ENCODE measurements at places on chromosomes 3 and 15.

DNA sequence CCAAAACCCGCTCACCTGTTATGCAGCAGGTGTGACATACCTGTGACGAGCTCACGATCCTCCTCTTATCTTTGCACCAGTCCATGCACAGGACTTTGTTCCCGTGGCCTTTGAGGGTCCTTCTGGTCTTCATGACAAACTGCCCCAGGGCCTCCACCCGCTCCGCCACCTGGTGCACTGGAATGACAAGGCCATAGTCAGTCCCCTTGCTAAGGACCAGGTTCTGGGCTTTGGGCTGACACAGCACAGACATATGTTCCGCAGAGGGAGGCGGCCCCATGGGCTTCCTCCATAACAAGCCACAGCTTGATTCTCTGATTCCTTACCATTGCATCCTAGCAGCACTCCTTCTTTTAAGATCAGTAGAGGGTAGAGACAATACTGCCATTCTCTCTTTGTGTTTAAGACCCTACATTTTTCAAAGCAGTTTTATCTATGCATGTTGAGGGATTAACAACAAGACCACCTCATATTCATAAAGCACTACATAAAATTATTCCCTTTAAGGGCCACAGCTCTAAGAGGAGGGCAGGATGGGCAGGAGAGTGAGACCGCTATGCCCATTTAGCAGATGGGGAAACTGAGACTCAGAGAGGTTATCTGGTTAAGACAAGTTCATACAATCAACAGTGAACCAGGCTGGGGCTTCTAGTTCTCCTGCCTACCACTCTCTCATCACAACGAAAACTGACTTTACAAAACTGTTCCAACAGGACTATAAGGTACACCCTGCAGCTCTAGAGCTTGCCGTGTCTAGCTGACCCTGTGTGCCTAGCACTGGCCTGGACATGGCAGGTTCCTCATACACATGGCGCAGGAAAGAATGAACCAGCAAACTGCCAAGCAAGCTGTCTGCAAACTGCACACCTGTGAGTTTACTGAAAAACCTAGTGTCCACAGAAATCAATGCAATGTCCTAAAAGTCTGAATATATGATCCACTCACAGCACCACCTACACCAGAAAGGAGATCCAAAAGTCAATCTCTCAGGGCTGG is 37.0 kb downstream of the GNB5 start:
- DNase-seq = no peak

DNA sequence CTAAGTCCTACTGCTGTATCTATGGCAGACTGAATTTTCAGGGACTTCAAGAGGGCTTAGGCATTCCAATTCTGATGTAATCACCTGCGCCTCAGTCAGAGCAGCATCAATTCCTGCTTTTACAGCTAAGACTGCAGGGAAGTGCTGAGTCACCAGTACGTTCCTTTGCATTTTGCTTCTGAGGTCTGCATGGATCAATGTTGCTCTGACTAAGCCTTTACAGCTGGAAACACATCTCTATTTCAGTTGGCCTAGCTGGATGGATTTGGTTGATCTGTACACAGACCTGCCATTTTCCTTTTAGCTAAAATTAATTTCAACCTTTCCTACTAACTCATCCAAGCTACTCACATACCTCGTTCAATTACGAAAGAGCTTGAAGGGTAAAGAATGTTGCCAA is 51.3 kb downstream of the ETV5 start:
- DNase-seq = no peak

DNA sequence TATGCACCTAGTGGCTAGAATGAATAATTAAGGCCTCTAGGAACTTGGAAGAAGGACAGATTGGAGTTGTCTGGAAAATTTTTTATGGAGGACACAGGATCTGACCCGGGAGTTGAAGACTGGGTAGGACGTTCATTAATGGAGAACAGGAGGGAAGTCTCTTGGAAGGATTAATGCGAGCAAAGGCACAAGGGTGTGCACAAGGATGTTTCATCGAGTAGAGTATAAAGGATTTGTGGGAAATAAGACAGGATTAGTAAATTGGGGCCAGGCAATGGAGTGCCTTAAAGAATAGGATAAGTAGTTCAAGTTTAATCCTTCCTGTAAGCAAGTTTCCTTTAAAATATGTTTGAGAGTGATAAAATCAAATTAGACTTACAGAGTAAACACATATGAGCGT is 14.6 kb downstream of the LMOD3 start:
- no peak for DNase-seq

GRCh38 chr3:58217209-58217811 is 6.5 kb upstream of the DNASE1L3 start:
- no peak for DNase-seq

DNA sequence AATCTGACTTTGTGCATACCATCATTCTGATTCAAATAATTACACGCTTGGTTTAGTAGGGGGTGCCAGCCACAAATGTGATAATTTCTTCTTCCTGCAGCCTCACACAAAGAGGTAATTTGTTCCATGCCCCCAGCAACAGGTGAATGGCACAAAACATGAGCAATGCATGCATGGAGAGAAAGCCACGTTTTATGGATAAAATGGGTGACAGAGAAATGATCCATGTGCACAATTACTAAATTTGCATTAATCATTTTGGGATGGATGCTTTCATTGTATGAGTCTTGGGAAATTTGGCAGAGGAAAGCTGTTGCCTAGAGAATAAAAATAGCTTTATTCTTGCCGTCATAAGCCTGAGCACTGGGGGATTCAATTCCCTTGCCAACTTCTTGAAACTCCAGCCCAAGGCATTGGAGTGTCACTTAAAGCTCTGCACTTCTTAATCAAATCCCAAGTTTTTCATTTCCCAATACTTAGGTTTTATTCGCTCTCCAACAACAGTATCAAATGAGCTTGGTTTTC is 411.6 kb downstream of the GBE1 start:
- DNase-seq = no peak

DNA sequence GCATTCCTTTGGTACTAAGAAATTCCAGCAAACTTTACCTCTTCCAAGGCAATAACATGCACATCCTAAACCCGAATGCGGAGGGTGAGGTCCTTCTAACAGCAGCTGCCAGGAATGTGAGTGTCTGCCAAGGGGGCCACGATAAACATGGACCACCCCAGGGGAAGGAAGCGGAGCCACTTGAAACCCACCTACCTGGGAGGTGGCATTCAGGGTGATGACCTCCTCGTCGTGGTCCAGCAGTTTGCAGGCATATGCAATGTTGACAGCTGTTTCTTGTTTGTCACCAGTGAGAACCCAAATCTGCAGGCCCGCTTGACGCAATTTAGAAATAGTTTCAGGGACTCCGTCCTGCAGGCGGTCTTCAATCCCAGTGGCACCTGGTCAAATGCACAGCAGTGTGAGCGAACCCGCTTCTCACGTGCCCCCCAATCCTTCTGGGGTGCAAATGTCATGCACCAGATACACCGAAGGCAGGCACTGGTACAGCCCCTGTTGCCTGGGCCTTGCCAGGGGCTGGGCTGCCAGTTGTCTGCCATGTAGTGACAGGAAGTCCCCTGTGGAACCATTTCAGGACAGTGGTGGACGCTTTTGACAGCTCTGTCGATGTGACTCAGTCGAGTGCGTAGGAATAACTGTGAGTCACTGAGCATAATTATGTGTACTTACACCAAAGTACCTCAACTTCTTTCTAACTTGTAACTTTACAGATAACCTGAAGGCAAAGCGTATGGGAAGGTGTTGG is 161.2 kb downstream of the ATP10A start:
- DNase-seq = no peak

DNA sequence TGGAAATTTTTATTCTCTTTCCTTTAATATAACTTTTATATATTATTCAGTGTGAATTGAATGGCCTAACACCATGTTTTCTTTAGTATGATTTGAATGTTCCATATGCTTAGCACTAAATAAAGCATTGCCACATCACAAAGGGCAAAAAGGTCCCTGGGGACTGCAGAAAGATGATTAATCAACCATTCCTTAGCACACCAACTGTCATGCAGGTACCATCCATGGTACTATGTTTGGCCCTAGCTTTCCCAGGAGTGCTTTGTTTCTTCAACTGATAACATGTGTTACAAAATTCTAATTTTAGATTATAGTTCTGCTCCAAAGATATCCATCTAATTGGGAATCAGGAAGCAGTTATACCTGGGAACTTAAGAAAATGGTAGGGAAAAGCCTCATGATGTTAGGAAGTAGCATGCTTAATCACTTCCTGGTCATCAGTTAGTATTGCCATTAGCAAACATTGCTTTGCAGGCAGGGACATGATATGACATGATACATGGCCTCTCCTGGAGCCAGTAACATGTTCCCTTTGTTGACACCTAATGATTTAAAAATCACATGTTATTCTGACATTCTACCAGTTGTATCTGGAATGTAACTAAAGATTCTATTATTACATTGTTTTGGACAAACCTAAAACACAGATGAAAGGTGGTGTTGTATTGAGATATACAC is 712.6 kb upstream of the GBE1 start:
- DNase-seq = no peak

GRCh38 chr3:183563536-183563874 is 8.0 kb upstream of the KLHL6 start:
- DNase-seq = no peak

Measured in omental fat pad (tissue), 4 donors.